NCI-H1092 treated with DMSO at 0.1 percent for 48 hours (cell line): ENCODE measurements at places on chromosomes 13 and 19.

GRCh38 chr13:102470283-102470917 lies 68.6 kb upstream of the FGF14 start:
- no peak for DNase-seq

DNA sequence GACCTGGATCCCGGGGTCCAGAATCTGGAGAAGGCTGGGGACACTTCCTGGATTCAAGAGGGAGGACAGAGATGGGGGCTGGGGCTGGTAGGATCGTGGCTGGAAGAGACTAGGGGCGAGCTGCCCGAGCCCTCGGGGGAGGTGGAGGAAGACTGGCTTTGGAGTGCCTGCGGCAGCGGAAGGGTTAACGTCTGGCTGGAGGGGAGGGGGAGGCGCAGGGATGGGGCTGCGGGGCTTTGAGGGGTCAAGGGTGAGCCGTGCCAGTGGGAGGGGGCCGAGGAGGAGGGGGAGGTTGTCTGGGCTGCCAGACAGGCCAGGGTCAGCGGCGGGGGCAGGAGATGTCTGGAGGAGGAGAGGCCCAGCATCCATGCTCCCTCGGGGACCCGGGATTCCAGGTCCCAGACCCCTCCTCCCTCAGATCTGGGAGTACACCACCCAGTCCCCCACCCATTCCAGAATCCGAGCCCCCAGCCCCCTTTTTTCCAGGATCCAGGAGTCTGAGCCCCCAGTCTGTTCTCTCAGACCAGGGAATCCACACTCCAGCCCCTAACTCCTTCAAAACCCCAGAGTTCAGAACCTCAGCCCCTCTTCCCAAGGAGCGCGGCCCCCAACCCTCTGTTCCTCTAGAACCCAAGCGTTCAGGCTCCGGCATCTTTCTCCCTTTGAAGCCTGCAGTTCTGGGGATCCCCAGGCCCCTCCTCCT lies 3.2 kb upstream of the SPACA6 start:
- peak; percentile 28 for DNase-seq

- no peak for DNase-seq
Observed at GRCh38 chr13:102978168-102978567, 88.0 kb downstream of the SLC10A2 start.

DNA sequence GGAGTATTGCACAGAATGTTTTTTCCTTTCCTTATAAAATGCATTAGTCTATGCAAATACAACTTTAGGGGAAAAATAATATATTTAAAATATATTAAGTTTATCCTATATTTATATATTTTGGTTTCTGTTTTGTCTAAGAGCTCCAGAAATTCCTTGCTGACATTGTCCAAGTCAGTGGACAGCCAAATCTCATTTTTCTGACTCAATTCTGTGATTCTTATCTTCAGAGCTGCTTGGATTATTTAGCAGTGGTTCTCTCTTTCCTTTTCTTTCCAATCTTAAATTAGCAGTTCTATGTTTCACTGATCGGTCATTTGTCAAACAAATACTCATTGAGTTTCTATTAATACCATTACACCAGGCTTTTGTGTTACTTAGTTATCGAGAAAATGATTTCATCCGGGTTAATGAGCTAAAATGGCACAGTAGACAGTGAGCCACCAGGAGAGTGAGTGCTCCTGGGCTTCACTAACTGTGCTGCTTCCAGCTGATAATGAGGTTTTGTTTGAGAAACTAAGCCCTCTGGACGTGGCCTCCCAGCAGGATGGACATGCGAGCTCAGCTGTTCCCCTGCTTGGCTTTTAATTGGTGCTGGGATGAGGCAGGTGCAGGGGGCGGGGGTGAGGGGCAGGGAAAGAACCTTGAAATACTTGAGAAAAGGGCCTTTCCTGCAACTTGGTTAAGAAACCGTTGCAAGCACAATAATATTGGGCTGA lies 44.0 kb downstream of the ATP11A start:
- peak; percentile 80 for DNase-seq

- no peak for DNase-seq
Observed at GRCh38 chr19:35347171-35347929, at the start of gene FFAR1. TSS of gene FFAR1 (plus strand) at chr19:35347902. CDS start at chr19:35351552, 3,650 bp downstream.

- DNase-seq: no peak
Observed at GRCh38 chr13:95406176-95406575, 104.9 kb upstream of the ABCC4 start.

DNA sequence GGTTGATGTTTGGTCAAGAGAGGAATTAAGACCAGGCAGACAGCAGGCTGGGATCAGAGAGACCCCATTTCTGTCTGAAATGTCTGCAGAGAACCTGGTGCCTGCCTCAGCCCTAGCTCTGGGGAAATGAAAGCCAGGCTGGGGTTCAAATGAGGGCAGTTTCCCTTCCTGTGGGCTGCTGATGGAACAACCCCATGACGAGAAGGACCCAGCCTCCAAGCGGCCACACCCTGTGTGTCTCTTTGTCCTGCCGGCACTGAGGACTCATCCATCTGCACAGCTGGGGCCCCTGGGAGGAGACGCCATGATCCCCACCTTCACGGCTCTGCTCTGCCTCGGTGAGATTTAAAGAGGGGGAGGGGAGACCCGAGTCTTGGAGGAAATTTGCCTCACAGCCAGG lies at the start of gene LILRB4:
TSS of gene LILRB4 (plus strand) at position 256 of the 400 bp plus-strand sequence. CDS start at position 305, 49 bp downstream.
- DNase-seq: no peak

- no peak for DNase-seq
Observed at GRCh38 chr13:48155848-48156247, 60.9 kb upstream of the MED4 start.

GRCh38 chr13:90502153-90502552 lies 845.3 kb upstream of the MIR17HG start:
- peak; percentile 6 for DNase-seq

DNA sequence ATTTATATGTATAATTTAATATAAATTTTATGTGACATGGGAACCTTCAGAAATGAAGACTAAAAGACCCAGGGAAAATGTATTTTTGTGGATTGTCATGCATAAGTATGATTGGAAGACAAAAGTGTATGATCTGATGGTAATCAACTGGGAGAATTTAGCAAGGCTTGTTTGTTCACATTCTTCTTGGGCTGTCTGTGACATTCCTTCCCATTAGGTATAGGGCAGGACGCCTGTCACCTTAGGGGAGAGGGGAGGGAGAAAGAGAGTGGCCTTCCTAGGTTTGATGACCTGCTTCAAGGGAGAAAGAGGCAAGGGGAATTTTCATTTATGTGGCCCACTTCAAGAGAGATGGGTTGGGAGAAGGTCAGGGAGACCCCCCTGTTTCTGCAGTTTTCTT lies 22.4 kb downstream of the PIBF1 start:
- DNase-seq: no peak

DNA sequence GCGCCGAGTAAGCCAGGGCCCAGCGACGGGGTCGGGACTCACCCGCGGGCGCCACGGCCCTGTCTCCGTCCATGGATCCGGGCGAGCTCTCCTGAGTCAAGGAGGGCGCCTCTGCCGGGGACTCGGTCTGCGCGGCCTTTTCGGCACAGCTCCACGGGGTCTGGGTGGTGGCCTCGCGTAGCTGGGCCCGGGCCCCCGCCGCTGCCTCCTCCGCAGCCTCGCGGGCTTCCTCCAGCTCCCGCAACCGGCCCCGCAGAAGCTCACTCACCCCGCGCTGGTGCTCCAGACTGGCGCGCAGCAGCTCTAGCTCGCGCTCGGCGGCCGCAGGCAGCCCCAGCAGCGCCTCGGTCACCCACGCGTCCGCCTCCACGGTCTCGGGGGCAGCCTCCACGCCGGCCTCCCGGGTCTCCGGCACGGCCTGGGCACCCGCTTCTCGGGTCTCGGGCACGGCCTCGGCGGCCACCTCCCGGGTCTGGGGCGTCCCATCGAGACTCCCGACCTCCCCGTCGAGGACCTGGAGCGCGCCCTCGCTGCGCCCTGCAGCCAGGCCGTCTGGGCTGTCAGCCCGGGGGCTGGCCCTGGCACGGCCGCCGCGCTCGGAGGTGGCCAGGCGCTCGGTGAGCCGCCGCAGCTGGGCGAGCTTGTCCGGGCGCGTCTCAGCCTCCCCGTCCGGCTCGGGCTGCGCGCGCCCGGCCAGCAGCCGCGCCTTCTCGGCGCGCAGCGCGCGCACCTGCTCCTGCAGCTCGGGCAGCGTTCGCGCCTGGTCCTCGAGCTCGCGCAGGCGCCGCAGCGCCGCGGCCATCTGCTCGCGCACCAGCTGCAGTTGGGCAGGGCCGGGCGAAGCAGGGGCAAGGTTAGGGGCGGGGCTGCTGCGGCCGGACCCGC lies 8.4 kb downstream of the KANK3 start:
- peak; percentile 33 for DNase-seq

GRCh38 chr13:39105110-39105509 lies 66.9 kb downstream of the NHLRC3 start:
- DNase-seq: peak; percentile 21

GRCh38 chr13:41835871-41836270 lies 125.0 kb downstream of the VWA8 start:
- DNase-seq: no peak

DNA sequence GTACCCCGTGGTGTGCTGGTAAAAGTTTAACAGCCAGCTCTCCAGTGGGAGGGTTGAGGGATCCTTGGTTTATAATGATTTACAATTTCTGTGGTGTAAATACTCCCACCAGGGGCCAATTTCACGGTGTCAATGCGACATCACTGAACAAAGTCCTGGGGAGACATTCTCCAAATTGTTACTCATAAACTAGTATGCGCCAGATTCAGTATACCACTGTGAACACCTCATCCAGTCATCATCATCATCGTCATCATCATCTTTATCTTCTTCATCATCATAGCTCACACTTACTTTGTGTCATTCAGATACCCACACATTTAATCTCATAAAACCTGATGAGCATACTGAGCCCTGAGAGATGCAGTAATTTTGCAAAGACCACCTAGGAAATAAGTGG lies 17.2 kb upstream of the TNFSF14 start:
- DNase-seq: no peak

DNA sequence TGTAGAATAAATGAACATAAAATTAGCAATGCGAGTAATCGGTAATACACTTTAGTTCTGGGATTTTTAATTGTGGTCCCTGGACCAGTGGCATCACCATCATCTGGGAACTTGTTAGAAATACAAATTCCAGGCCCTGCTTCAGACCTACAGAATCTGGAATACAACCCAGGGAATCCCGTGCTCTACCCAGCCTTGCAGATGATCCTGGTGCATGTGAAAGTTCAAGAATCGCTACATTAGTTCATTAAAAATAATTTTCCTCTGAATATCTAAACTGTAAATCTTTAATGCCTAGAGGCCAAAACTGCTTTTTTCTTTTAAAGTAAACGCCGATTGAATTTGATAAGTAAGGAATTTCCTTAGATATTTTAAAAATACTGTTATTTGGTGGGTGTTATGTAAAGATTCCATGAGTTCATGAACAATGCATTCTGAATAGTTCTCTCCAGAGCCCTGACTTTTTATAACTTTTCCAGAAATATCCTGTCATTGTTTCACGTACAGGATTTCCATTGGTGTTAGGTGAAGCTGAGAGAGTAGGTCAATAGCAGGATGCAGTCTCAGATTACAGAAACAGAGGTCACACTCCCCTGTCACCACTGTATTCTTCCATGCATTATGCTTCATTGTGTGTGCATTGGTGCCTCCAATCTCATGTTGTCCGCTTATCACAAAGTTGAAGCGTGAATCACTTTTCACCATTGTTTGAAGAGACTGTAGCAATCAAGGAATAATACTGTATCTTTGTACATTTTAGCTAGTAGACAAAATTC lies 596.5 kb upstream of the KLF12 start:
- DNase-seq: no peak

GRCh38 chr19:4539693-4540581 lies at the start of gene LRG1:
TSS of gene LRG1 (minus strand) at chr19:4540036. CDS start at chr19:4540013, 23 bp downstream.
- no peak for DNase-seq

DNA sequence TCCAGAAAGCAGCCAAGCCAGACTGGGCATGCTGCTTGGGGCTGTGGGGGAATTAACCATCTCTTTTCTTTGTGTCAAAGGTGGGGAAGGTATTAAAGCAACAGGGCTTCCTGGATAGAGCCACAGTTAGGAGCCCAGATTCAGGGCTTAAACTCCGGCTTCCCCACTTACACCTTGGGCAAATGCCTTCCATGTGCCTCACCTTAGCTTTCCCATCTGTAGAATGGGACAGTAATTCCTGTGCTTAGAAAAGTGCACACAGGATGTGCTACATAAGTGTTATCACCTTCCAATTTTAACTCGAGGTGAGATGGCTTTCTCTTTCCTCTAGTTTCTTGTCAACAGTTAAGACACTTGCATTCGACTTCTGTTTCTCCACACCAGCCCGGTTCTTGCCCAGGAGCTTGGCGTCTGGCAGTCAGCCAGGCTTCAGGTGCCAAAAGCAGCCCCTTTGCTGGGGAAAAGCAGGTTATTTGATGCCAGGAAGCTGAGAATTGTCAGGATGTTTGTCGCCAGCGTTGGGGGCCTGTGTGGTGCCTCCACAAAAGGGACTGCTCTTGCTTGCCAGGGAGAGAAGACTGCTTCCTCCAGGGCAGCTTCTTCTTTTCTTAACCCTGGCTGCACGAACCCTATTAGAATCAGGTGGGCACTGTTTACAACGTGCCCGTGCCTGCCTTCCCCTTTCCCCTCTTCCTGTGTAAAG lies 79.2 kb downstream of the SIPA1L3 start:
- peak; percentile 8 for DNase-seq

DNA sequence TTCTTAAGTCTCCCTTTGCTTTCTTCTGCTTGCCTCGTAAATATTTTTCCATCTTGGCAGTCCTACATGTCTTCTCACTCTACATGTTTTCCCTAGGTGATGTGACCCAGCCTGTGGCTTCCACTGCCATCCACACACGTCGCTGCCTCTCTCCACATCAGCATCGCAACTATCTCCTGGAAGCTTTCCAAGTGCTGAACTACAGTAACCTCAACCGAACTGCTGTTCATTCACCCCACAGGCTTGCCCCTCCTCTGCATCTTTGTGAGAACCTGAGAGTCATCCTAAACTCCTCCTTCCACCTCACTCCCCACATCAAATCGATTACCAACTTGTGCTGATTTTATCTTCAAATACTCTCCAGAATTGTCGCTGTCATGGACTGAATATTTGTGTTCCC lies 41.2 kb upstream of the USPL1 start:
- no peak for DNase-seq

- no peak for DNase-seq
Observed at GRCh38 chr13:69050696-69051095, 1056.9 kb upstream of the ATXN8OS start.

DNA sequence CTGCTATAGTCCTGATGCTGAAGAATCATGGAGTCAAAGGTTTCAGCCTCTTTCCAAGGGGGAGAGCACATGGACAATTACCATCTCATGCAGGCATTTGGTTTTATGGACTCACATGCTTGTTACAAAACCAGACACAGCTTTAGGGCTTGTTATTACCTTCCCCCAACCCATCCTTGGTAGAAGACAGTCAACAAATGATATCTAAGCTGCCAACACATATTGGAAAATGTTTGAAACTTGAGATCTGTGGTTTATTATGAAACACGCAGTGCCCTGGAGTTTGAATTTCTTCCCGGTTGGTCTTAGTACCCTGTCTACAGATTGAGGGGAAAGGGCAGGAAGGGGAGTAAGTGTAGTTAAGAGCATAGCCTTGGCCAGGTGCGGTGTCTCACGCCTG lies 12.5 kb upstream of the CYP2A6 start:
- no peak for DNase-seq

- no peak for DNase-seq
Observed at GRCh38 chr19:51253088-51253806, 2.4 kb downstream of the SIGLECL1 start.
